ENCODE measurements at places on chromosomes 2 and 18.

DNA sequence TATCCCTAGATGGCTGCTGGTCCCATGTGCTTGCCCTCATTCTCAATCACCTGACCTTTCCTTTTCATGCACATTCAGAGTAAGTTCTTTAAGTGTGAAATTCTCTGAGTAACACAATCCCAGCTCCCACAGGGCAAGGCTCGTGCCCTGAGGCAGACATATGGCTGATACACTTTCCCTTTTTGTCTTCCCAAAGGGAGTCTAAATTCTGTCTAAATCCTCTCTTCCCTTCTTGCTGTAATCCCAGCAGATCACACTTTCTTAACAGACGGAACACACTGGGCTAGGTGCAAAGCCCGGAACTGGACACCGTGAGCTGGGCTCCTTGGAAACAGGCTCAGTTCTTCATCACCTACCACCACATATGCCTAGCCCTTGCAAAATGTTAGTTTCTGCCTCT is 147.6 kb downstream of the GALNT14 start:
- no peak for DNase-seq

- DNase-seq: no peak
Measured at GRCh38 chr18:11902522-11903292, 5.4 kb downstream of the MPPE1 start.

GRCh38 chr2:215418064-215418963 is 17.6 kb downstream of the FN1 start:
- DNase-seq: no peak

GRCh38 chr2:124953921-124954320 is 928.8 kb downstream of the CNTNAP5 start:
- DNase-seq: no peak

DNA sequence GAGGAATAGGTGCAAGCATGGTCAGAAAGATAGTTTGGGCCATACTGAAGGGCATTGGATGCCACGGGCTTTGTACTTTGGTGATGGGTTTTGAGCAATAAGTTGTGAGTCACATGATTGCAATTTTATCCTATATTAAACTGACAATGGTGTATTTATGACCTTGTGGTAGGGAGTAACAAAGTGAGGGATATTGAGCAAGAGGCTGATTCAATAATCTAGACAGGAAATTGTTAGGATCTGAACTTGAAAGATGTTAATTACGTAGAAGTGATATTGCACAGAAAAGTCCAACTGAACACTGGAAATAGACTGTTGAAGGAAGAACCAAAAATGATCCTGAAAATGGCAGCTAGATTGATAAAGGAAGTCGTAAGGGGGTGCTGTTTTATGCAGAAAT is 46.6 kb upstream of the TCF4 start:
- DNase-seq: no peak

- no peak for DNase-seq
Measured at GRCh38 chr2:102110171-102110570, 32.4 kb upstream of the IL1R1 start.

GRCh38 chr2:3667151-3667631 is 9.2 kb downstream of the ALLC start:
- DNase-seq: no peak

DNA sequence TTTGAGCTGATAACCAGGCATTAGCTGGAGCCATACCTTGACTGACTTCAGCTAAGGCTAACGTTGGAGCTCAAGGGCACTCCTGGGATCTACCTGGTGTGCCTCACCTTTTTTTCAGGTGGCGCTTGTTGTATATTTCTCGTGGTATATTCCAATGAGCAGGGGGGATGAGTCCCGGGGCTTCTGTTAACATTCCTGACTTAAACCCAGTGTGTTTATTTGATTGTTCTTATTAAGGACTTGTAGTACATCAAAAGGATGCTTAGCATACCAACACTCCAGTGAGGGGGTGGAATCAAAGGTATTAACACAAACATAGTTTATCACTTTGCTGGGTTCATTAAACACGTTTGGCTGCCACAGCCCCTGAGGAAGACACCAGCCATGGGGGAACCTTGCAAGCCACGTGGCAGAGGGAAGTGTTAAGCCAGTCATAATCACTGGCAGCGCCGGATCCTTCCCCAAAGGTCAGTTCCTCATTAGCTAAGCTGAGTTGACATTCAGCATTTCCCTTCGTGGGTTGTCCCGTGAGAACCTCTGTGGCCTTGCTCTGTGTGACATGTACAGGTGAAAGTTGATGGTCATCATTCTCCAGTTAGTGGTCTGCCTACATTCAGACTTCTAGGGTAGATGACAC is 119.5 kb upstream of the MCFD2 start:
- peak; percentile 11 for DNase-seq

GRCh38 chr2:55010149-55010591 is 40.1 kb downstream of the RTN4 start:
- peak; percentile 63 for DNase-seq

DNA sequence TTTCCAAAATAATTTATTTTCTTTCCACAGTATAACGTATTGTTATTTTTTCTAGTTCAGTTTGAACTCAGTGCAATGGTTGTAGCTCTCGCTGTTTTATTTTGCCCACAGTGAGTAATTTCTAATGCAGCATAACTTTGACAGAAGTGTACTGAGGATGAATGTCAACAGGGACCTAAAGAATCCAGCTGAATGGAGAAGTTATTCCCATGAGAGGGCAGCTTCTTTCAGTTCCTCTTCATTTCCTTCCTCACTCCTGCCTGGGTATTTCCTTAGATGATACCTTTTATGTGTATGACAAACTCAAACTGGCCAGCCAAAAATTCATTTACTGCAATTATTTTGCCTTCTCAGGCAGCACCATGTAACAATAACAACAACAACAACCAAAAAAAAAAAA is 1223.1 kb upstream of the ZEB2 start:
- no peak for DNase-seq

- DNase-seq: no peak
Measured at GRCh38 chr18:2821695-2822094, 25.1 kb upstream of the EMILIN2 start.

DNA sequence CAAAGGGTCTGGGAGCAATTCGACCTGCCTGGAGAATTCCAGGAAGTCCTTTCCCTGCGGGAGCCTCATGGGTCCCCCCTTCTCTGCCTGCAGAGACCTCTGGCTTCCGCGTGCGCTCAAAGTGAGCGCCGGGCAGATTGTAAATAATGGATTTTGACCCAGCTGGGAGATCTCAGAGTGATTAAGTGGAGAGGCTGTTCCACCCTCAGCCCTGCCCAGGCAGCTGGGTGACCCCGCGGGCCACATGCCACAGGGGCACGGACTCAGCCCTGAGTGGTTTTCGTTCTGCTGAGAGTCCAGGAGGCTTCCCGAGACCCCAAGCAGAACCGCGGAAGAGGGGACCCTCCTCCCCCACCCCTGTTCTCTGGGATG is 1.2 kb downstream of the KCNG2 start:
- DNase-seq: no peak

- no peak for DNase-seq
Measured at GRCh38 chr2:237727363-237727762, 71.2 kb upstream of the RBM44 start.

DNA sequence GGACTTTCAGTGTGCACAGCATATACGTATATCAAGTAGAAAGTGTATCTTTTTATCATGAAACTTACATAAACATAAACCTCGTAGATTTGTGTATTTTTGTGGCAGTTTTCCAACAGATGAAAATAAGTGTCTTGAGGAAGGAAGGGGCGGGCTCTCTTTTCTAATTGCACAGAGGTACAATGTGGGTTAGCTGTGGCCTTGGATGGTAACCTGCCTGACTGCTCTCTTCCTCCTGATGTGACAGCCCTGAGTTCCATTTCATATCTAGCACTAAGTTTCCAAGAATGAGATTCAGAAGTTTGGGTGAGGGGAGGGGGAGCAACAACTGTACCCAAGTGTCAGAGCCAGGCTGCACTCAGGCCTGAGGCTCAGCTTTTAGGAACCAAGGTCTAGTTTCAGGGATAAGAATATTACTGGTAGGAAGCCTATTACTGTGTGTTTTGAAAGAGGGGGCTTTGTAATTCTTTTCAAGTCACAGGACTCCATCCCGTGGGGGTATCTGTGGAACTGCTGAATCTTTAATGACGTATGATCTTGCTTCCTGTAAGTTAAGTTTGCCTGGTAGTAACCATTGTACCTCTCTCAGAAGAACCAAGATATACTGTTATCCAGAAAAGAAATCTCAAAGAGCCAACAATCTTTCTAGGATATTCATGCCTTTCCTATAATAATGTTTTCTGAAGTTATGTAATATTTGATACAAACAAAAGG is 483.7 kb downstream of the PTPRM start:
- peak; percentile 6 for DNase-seq

- no peak for DNase-seq
Measured at GRCh38 chr2:196555161-196555560, 84.4 kb upstream of the CCDC150 start.

GRCh38 chr2:186064507-186064906 is 325.9 kb downstream of the FSIP2 start:
- no peak for DNase-seq

DNA sequence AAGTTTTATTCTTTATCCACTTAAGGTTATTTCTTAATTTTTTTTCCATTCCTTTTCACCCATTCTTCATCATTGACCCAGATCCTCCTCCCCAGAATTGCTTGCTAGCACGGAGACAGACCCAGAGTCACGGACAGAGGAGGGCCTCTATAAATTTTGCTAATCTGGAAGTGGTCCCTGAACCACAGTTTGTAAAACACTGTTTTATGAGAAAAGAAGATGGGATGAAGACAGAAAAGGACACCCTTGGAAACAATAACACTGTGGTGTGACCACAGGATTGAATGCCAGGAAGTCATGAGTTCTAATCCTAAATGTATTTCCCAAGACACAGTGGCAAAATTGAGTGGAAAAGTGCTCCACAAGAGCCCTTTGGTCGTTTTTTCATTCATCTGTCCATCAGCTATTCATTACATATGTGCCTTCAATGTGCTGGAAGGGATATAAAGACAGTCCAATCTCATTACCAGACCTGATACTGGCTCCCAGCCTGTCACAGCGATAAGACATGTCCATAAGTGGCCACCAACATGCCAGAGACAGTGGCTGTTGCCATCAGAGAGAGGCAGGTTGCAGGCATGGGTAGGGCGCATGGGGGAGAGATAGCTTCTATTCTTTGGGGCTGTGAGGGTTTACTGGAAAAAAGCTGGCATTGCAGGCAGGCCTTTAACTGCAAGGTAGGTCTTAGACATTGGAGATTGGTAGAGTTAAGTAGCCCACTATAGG is 175.2 kb upstream of the ALPP start:
- DNase-seq: no peak

- no peak for DNase-seq
Measured at GRCh38 chr2:103445347-103445746, 683.5 kb downstream of the TMEM182 start.
